PC-3 (cell line): ENCODE measurements at places on chromosomes 2 and 18. TPM values are rescaled to one million over a fixed set of nuclear protein-coding genes. Genes with fewer than 3 reads are reported as not detected.

The UGT1A5 gene
- total RNA-seq = not detected in 2 replicates

The EVX2 gene
- total RNA-seq = not detected in 2 replicates

The WNT10A gene
- 0.40 and 3.3 TPM in 2 replicates for total RNA-seq

The C2orf72 gene
- total RNA-seq = 0.40 and 4.3 TPM in 2 replicates

DNA sequence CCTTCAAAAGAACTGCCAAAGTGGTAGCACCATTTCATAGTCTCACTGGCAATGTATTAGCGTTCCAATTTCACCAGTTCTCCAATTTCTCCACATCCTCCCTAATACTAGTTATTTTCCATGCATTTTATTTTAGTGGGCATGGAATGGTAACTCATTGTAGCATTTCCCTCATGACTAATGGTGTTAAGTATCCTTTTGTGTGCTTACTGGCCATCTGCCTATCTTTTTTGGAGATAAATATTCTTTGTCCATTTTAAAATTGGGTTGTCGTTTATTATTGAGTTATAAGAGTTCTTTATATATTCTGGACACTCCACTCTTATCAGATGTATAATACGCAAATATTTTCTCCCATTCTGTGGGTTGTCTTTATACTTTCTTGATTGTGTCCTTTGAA, 107.1 kb downstream of the THADA start:
- peak; percentile 61 for DNase-seq

The EFEMP1 gene
- 52.0 and 59.6 TPM in 2 replicates for total RNA-seq

The TMEM163 gene
- total RNA-seq = 0.12 and 0.47 TPM in 2 replicates

The CFC1 gene
- not detected in 2 replicates for total RNA-seq

DNA sequence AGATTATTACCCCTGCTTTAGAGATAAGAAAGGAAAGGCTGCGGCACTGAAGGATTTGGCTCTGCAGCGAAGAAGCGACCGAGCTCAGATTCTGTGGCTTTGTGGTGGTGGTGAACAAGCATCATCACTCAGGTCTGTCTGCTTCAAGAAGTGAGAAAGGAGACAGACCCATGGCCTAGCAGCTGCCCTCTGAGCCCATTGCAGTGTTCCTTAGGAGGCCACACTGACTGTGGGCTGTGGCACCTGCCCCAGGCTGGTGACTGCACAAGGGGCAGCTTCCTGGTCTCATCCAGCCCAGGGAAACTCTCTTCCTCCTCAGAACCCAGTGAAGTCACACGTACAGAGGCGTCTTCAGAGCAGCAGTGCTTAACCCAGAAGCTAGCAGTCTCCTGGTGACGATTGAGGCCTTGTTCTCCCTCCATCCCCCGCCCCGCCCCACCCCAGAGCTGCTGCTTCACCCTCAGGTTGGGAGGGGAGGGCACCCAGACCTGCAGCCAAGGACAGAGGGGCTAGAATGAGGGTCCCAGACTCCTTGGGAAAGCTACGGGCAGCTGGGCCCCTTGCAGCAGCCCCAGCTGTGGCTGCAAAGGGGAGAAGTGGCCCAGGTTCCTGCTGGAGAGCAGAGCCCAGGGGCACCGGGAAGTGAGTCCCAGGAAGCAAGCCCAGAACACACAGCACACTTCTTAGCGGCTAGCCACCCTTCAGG, 22.2 kb downstream of the BIN1 start:
- no peak for DNase-seq

The LCT gene
- not detected in 2 replicates for total RNA-seq

GRCh38 chr2:107108556-107108955, 222.6 kb upstream of the ST6GAL2 start:
- peak; percentile 41 for DNase-seq
